Stimulated activated memory B cell treated with anti-CD40 and anti-IgM and Interleukin-4, amounts not matched to agents 10 μg/mL and 1 μg/mL and 100 μg/mL, for 72 hours (primary cell): ENCODE measurements at places on chromosomes 2 and 18.
A peak's percentile ranks its signal among the peaks of the same experiment; 100 is the strongest.

DNA sequence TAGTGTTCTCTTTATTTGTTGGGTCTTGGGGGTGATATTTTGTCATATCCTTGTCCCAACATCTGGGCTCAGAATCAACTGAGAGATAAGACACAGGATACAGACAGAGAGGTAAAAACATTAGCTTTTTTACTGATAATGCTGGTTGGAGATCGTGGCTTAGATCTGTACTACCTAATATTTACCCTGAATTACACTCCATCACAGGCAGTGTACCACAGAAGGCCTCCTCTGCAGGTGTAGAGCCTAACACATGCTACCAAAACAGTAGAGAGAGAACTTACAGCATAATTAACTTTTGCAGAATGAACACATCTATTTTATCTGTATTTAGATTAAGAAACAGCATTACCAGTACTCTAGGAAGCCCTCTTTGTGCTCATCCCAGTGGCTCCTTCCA, 6.8 kb downstream of the AGPS start:
- no peak for ATAC-seq

DNA sequence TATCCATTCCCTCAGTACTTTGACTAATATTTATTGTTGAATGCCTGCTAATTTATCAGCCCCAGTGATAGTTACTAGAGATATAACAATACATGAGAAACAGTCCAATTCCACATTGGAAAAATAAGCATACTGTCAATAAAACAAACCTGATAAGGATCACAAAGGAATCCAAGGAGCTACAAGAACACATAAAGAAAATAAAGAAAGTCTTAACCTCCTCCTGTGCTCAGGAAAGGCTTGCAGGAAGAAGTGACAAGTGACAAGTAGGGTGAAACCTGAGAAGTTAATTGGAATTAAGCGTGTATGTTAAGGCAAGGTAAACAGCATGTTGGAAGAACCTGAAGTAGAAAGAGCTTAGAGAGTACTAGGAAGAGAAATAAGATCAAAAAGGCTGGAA, 20.3 kb upstream of the ASNSD1 start:
- no peak for ATAC-seq

- no peak for ATAC-seq
Observed at GRCh38 chr2:15367205-15367604, 193.9 kb downstream of the NBAS start.

- ATAC-seq: no peak
Observed at GRCh38 chr2:204863336-204863735, 318.1 kb downstream of the PARD3B start.

DNA sequence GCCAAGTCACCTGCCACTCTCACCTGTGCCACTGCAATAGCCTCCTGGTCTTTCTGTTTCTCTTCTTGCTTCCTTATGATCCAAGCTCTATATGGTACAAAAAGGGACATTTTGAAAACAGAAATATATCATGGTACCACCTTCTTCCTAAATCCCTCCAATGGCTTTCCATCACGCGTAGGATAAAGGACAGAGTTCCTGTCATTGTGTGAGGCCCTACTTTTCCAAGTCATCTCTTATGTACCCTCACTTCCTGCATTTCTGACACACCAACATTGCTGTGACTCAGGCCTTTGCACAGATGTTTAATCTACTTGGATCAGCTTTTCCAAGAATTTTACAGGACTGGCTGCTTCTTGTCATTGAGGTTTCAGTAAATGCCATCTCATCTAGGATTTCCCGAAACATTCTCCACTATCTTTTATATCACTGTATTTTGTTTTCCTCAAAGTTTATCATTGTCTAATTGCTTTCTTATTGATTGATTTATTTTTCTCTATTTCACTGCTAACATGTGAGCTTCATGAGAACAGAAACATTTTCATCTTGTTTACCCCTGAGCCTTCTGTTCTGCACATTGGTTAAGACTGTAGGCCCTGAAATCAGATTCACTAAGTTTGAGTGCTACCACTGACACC, 426.1 kb upstream of the FANCL start:
- no peak for ATAC-seq

- ATAC-seq: peak; percentile 87
Observed at GRCh38 chr2:190407662-190408537, at the start of gene MFSD6. TSS of gene MFSD6 (plus strand) at chr2:190408355. CDS start at chr2:190436030, 27,675 bp downstream.

GRCh38 chr2:31383471-31384153, 30.9 kb downstream of the XDH start:
- no peak for ATAC-seq

GRCh38 chr2:235486729-235487128, 7.1 kb upstream of the AGAP1 start:
- no peak for ATAC-seq
